ENCODE measurements at places on chromosomes 3 and 15. TPM values are rescaled to one million over a fixed set of nuclear protein-coding genes. Genes with fewer than 3 reads are reported as not detected.

PPM1M gene
- total RNA-seq: 111 TPM

KLHL40 gene
- total RNA-seq: not detected

LRRN1 gene
- total RNA-seq: not detected

CAPN3 gene
- 2.2 TPM for total RNA-seq

PRSS50 gene
- total RNA-seq: not detected

TMCC1 gene
- total RNA-seq: 20.6 TPM

POC1A gene
- 28.5 TPM for total RNA-seq

SCAMP5 gene
- 0.19 TPM for total RNA-seq

RPP25 gene
- total RNA-seq: 3.8 TPM

NFKBIZ gene
- total RNA-seq: 65.9 TPM

ADPGK gene
- total RNA-seq: 60.9 TPM

ADIPOQ gene
- total RNA-seq: not detected

GNAT1 gene
- total RNA-seq: not detected

CTXN2 gene
- total RNA-seq: not detected

SLC6A11 gene
- not detected for total RNA-seq

CRABP1 gene
- not detected for total RNA-seq

MAGI1 gene
- 0.21 TPM for total RNA-seq

PCSK6 gene
- 0.58 TPM for total RNA-seq

DUOXA2 gene
- not detected for total RNA-seq

ABHD10 gene
- 79.8 TPM for total RNA-seq

SH2D7 gene
- total RNA-seq: not detected

KCNAB1 gene
- total RNA-seq: not detected

RARB gene
- total RNA-seq: not detected

TMEM44 gene
- total RNA-seq: 5.8 TPM

LMAN1L gene
- total RNA-seq: not detected

HCN4 gene
- total RNA-seq: not detected

RRP9 gene
- 32.3 TPM for total RNA-seq

ITIH1 gene
- not detected for total RNA-seq

SLC15A2 gene
- total RNA-seq: 1.1 TPM

CCDC32 gene
- 28.6 TPM for total RNA-seq

DHX30 gene
- total RNA-seq: 76.7 TPM

USP3 gene
- 48.9 TPM for total RNA-seq

UMPS gene
- total RNA-seq: 48.1 TPM

LYZL4 gene
- total RNA-seq: not detected

C3orf62 gene
- 2.8 TPM for total RNA-seq

CYP1A2 gene
- total RNA-seq: not detected

ZKSCAN7 gene
- 1.3 TPM for total RNA-seq

GOLGA6A gene
- not detected for total RNA-seq

GP9 gene
- total RNA-seq: not detected

RETNLB gene
- total RNA-seq: not detected

CLEC3B gene
- not detected for total RNA-seq

SELENOT gene
- total RNA-seq: 111 TPM

NR2F2 gene
- not detected for total RNA-seq

REC114 gene
- total RNA-seq: not detected

PRTG gene
- total RNA-seq: not detected

ARPIN gene
- 0.05 TPM for total RNA-seq

BUB1B gene
- 96.1 TPM for total RNA-seq

MEGF11 gene
- total RNA-seq: not detected

HCLS1 gene
- 251 TPM for total RNA-seq

DNAH1 gene
- total RNA-seq: 13.2 TPM

TF gene
- 0.67 TPM for total RNA-seq

CCR8 gene
- 0.48 TPM for total RNA-seq

PLAAT1 gene
- 0.39 TPM for total RNA-seq

IL17RB gene
- 1.1 TPM for total RNA-seq

MCTP2 gene
- total RNA-seq: 41.7 TPM

SLC51B gene
- not detected for total RNA-seq

ZNF35 gene
- total RNA-seq: 3.2 TPM

IQCH gene
- total RNA-seq: 2.8 TPM

FSD2 gene
- total RNA-seq: not detected
